NCI-H2029 (cell line): ENCODE measurements at places on chromosomes 1 and 21.

- no peak for DNase-seq
Observed at GRCh38 chr1:201625851-201626251, 86.9 kb downstream of the NAV1 start.

GRCh38 chr1:31704271-31705079 is 658 bp upstream of the COL16A1 start:
- DNase-seq = peak; percentile 70

- no peak for DNase-seq
Observed at GRCh38 chr1:214332946-214333798, 52.2 kb downstream of the SMYD2 start.

GRCh38 chr1:248813546-248813945 is 12.2 kb downstream of the SH3BP5L start:
- no peak for DNase-seq

DNA sequence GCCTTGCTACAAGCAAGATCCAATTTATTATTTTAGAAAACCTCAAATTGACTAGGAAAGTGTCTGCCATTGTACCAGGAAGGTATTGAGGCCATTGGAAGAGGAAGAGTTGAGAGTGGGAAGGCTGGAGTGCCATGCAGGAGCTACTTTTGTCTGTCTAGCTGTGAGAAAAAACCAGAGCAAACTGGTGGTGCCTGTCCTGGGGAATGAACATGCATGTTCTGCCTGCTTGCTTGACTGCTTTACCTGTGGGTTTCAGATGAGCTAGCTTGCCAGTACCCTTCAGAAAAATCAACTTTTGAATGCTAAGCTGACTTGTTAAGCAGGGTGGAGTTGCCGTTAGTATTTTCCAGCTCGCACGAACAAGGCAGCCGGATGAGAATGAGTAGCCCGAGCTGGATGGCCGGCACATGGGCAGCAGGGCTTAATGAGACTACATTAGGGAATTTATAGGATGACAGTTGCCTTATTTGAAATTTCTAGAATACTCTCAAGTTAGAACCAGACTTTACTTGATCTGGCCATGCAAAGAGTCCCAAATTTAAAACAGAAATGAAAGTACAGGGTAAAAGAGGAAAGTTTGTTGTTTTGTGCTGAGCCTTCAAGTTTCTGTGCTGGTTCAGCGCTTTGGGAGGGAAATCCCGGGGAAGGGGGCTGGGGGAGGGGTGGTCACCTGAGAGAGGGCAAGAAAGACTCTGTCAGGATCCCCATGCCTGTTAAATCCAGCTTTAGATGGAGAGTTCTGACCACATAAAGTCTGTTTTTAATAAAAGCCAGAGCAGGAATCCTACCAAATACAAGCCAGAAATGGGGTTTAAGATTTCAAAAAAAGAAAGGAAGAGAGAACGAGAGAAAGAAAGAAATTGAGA is 29.6 kb upstream of the C1orf105 start:
- DNase-seq = no peak

DNA sequence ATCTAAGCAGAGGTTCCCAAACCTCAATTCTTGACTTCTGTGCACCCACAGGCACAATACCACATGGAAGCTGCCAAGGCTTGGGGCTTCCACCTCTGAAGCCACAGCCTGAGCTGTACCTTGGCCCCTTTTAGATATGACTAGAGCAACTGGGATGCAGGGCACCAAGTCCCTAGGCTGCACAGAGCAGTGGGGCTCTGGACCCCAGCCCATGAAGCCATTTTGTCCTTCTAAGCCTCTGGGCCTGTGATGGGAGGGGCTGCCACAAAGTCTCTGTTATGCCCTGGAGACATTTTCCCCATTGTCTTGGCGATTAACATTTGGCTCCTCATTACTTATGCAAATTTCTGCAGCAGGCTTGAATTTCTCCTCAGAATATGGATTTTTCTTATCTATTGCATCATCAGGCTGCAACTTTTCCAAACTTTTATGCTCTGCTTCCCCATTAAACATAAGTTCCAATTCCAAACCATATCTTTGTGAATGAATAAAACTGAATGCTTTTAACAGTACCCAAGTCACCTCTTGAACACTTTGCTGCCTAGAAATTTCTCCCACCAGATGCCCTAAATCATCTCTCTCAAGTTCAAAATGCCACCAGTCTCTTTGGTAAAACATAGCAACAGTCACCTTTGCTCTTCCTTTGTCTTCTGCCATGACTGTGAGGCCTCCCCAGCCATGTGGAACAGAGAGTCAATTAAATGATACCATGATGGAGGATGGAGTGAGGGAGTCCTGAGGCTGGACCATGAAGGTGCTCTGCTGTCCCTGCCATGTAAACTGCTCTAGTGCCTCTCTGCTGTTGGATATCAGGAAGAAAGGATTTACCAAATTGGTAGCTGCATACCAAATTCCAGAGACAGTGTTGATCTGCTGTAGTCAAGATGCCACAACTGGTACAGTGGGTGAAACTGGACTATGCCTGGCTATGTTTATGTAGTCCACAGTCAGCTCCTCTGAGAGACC is 37.6 kb downstream of the RUNX3 start:
- DNase-seq = no peak

GRCh38 chr1:163054181-163054591 is 15.0 kb upstream of the RGS4 start:
- DNase-seq = peak; percentile 73

- DNase-seq = peak; percentile 60
Observed at GRCh38 chr1:68969441-68969840, 472.6 kb upstream of the DEPDC1 start.

DNA sequence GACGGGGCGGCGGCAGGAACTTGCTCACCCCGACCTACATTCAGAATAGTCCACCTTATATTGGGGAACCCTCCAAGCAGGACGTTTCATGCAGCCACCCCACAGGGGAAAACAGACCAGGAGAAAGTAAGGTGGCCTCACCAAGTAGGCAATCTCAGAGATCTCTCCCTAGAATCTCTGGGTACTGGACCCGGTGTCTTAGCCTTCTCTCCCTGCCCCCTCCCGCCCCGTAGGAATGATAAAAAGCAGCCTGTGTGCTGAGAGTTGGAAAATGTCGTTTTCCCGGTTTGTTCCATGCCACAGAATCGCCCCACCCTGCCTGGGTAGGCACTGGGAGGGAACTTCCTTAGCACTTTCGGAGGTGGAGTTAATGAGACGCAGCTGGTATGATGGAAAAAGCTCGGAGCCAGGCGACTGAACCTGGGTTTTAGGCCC is 789 bp upstream of the PTPN14 start:
- DNase-seq = no peak

GRCh38 chr21:41245509-41246135 is 71.0 kb upstream of the FAM3B start:
- no peak for DNase-seq

GRCh38 chr1:111792249-111792648 is 36.5 kb downstream of the DDX20 start:
- no peak for DNase-seq

- DNase-seq = no peak
Observed at GRCh38 chr1:152048416-152049009, 11.7 kb upstream of the S100A11 start.

- peak; percentile 67 for DNase-seq
Observed at GRCh38 chr1:48761986-48762385, 14.7 kb downstream of the BEND5 start.

DNA sequence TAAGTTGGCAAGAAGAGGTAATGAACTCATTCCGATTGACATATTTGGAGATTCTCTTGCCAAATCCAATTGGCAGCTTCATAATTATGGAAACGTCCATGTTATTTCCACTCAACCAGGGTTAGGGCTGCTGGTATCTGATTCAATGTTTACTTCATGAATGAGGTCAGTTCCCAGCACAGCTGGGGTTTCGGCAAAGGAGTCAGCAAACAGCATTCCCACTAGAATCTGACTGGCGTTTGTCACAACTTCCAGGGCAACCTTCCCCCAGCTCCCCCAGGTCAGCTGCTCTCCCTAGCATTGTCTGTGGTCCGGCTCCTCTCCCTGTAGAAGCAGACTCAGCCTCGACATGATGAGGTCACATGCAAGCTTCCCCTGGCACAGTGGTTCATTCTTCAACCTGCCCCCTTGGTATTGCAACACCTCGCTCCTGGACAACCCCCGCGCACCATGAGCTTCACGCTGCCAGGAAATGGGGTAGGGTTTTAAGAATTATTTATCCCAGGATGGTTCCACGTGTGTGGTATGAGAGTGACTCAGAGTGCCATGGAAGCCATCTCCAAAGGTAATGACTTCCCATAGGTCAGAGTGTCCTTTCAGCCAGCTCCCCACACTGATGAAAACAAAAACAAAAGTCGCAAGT is 100.7 kb upstream of the SLC25A33 start:
- peak; percentile 80 for DNase-seq

- peak; percentile 73 for DNase-seq
Observed at GRCh38 chr21:45330075-45330781, 42.5 kb upstream of the POFUT2 start.

DNA sequence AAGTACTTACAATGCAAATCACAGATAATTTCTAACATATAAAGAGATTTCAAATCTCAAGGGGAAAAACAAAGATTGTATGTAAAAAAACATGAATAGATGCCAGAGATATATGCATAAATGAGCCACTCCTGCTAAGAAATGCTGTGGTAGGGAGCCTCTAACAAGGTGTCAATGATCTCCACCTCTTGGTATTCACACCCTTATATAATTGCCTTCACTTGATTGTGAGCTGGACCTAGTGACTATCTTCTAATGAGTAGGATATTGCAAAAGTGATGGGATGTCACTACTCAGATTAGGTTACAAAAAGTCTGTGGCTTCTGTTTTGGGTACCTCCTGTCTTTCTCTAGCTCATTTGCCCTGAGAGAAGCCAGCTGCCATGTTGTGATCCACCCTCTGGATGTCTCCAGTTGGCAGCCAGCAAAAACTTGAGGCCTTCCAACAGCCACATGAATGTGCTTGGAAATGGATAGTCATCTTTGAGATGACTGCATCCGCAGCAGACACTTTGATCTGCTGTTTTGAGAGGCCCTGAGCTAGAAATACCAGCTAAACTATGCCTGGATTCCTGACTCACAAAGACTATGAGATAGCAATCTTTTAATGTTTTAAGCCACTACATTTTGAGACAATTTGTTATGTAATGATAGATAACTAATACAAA is 196.1 kb upstream of the FGGY start:
- DNase-seq = no peak

DNA sequence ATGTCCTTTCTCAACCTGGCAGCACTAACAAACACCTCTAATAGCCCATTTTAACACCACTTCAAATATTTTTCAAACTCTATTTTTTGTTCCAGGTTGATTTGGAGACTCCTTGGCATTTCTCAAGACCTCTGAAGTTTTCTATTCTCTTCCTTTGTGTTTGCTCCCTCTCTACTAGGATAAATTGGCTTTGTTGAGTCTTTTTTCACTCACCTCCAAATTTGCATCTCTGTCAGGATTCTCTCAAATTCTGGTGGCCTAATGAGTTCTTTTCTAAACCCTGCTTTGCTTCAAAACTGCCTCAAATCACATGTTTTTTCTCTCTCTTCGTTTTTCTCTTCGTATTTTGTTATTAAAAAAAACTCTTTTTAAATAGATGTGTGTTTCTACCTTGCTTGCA is 582.2 kb upstream of the ADGRL4 start:
- DNase-seq = no peak

GRCh38 chr1:34712007-34712688 is 42.7 kb upstream of the GJB5 start:
- DNase-seq = no peak

DNA sequence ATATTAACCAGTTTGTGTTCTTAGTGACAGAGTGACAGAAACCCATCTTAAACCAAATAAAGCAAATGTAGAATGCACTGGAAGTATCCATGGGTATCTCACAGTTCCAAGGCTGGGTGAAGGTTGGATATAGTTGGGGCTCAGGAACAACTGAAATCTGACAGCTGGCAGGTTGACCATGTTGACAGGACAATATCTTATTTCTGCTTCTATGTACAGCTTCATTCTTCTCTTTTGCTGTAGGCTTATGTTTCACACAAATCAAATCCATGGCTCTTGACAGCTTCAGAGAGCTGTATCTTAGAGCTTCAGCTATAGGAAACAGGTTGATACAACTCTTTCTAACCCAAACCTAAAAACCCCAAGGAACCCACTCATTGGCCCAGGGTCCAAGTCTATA is 34.3 kb upstream of the FGGY start:
- no peak for DNase-seq

- DNase-seq = no peak
Observed at GRCh38 chr1:47187926-47188250, 1.9 kb downstream of the PDZK1IP1 start.

- DNase-seq = no peak
Observed at GRCh38 chr1:86184426-86184825, 27.9 kb upstream of the COL24A1 start.

- DNase-seq = peak; percentile 29
Observed at GRCh38 chr1:196558411-196558810, 49.8 kb downstream of the KCNT2 start.

DNA sequence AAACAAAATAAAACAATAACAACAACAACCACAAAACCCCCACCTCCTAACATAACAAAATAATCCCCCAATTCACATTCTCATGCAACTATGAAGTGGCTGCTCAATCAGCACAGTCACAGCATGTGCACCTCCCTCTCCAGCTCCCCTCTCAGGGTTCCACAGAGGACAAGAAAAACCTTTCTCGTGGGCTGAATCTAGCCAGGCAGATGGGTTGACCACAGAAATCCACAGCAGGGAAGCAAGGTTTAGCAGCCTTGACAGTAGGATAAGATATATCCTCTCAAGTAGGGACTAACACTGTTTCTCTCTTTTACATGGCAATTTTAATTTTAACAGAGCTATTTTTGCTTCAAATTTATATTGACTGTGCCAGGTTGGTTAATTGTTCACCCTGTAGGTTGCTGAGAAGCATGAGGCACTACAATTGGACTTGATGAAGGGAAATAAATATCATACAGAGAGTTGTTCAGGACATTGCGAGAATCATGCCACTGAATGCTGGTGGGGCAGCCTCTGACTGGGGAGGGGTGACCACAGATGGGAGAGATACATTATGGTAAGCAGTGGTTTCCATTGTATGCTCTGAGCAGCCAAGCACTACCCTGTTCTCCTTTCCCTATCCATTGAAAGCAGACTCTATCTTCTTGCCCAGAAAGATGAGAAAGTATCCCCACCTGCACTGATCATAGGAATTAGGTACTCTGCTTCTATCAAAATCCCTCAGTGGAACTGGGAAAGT is 535.1 kb downstream of the DPYD start:
- DNase-seq = no peak

- no peak for DNase-seq
Observed at GRCh38 chr1:157562515-157562914, 10.2 kb upstream of the FCRL5 start.

- no peak for DNase-seq
Observed at GRCh38 chr1:47780469-47780995, 216.7 kb downstream of the TRABD2B start.
